ENCODE measurements at places on chromosomes 7 and 10. TPM values are rescaled to one million over a fixed set of nuclear protein-coding genes. Genes with fewer than 3 reads are reported as not detected.

Gene GIGYF1
- total RNA-seq: 25.4 TPM

Gene SPDYE6
- not detected for total RNA-seq

Gene DNAJB12
- total RNA-seq: 25.6 TPM

Gene PRKCQ
- total RNA-seq: 0.16 TPM

Gene HOXA2
- 0.14 TPM for total RNA-seq

Gene ANXA11
- 420 TPM for total RNA-seq

Gene TYW1
- 10.7 TPM for total RNA-seq

Gene ENTPD1
- total RNA-seq: 6.3 TPM

Gene TEX36
- not detected for total RNA-seq

Gene BMPER
- total RNA-seq: 2.5 TPM

Gene ATOH7
- total RNA-seq: not detected

Gene HMX2
- not detected for total RNA-seq

Gene GALNT17
- total RNA-seq: 78.1 TPM

Gene MPP7
- 13.1 TPM for total RNA-seq

Gene ANKRD30A
- total RNA-seq: not detected

Gene ITIH5
- total RNA-seq: 10.3 TPM

Gene VPS37D
- 3.0 TPM for total RNA-seq

Gene NKX1-2
- not detected for total RNA-seq
